ENCODE measurements at places on chromosomes 12 and 14.

GRCh38 chr14:22386924-22387775 is 201.9 kb downstream of the DAD1 start:
- no peak for DNase-seq

DNA sequence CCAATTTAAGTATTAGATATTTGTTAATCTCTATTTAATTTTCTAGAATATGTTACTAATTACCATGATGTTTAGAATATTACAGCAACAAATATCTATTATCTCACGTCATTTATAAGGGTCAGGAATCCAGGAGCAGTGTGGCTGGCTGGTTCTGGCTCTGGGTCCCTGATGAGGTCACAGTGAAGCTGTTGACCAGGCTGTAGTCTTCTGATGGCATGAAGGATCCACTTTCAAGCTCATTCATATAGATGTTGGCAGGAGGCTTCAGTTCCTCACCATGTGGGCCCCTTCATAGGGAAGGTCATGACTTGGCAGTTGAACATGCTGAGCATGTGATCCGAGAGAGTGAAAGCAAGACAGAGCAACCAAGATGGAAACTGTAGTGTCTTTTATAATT is 375.6 kb downstream of the ATP23 start:
- DNase-seq: no peak

DNA sequence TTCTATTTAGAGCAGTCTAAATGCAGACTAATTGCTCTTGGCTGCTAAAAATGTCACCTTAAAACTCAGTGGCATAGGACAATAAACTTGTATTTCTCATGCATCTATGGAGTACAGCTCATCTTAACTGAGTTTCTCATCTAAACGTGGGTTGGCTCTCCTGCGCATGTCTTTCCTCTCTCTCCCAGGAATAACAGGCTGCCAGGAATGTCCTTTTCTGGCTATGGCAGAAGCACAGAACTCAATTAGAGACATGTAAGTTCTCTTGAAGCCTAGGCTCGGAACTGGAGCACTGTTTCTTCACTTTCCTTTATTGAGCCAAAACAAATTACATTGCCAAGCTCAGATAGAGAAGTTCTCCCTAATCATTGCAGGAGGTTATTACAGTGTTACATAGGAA is 722.3 kb upstream of the FLRT2 start:
- no peak for DNase-seq

DNA sequence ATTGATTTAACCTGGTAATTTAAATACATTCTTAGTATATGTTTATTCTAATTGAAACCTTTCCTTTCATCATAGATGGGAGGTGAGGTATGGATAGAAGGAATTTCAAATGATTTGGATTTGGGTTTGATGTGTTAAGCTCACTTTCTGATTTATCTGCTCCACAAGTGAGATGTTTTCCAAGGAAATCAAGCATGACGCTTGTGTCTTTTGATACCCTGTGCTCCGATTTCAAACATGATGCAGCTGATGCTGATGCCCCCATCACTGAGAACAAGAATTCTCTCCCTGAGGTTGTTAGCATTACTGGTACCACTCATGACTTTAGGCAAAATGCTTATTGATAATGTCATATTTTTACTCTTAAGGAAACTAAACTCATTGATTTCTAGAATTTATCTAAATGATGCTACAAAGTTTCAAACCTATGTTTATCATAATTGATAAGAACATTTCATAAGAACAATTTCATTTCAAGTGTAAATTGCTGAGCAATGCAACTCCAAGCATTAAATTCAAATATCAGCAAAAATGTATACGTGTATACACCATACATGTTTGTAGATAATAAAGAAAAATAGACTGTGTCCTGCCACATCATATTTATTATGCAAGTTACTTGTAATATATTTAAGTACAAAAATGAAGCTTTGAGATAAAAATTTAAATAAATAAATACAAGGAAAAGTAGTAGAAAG is 75.5 kb upstream of the LRIG3 start:
- DNase-seq: no peak

DNA sequence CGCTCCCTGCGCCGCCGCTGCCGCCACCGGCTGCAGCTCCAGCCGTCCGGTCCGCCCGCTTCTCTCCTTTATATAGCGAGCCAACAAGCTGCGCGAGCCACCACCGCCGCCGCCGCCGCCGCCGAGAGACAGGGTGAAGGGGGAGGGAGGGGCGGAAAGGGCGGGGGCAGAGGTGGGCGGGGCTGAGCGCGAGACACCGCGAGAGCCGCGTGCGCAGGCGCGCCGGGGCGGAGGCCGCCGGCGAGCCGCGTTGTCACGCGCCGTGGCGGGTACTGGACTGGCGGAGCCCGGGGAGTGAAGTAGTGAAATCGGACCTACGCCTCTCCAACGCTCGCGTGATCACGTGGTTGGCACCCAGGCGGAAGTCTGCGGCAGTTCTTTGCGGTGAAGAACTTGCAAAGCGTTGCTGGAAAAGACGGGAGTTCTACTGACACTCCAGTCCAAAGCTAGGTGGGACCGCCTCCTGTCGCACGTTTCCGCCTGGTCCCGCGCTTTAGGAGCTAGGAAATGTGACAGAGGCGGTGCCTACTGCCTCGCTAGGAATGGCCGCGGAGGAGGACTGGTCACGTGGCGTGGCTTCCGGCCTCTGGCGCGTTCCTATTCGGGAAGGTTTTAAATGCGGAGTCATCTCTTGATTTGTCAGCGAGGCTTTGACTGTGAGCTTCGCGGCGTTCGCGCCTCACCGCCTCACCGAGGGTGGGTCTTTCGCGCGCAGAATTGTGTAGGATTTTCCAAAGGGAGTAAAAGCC is at the start of gene GTF2A1:
Gene GTF2A1 (minus strand): TSS at position 130 of the 749 bp plus-strand sequence. CDS start 441 bp downstream, outside the sequence.
- DNase-seq: peak; percentile 92

DNA sequence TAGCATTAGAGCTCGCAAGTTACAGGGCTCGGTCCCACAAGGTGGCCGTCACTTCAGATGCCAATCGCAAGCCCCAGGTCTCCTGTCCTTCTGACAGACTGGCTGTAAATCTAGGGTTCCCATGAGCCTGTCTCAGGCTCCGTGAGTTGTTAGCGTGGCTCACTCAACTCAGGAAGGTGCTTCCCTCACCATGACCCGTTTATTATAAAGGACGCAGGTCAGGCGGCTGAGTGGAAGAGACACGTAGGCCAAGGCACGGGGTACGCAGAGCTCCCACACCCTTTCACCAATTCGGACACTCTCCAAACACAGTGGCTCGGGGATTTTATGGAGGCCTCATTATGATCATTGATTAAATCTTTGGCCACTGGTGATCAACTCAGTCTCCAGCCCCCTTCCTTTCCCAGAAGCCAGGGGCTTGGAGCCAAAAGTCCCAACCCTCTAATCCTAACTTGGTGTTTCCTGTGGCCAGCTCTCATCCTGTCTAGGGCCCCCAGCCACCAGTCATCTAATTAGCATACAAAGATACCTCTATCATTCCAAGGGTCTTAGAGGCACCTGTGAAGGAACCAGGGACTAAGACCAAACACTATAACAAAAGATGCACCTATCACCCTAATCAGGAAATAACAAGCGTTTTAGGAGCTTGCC is 25.8 kb upstream of the LRTM2 start:
- DNase-seq: no peak

DNA sequence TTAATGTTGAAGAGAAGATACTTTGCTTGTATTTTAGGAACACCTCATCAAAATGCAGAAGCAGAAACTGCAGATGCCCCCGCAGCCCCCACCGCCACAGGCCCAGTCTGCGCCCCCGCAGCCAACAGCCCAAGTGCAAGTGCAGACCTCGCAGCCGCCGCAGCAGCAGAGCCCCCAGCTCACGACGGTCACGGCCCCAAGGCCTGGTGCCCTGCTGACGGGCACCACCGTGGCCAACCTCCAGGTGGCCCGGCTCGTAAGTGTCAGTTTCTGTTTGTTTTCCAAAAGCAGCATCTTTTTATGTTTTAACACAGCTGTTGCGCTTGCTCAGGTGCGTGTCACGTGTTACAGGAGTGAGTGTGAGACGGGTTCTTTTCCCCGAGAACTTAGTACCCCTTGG is 79.5 kb downstream of the DDX51 start:
- DNase-seq: no peak

- peak; percentile 86 for DNase-seq
Measured at GRCh38 chr14:49999146-49999761, 106.4 kb downstream of the ARF6 start.

GRCh38 chr12:58465418-58465817 is 454.9 kb downstream of the LRIG3 start:
- DNase-seq: no peak

DNA sequence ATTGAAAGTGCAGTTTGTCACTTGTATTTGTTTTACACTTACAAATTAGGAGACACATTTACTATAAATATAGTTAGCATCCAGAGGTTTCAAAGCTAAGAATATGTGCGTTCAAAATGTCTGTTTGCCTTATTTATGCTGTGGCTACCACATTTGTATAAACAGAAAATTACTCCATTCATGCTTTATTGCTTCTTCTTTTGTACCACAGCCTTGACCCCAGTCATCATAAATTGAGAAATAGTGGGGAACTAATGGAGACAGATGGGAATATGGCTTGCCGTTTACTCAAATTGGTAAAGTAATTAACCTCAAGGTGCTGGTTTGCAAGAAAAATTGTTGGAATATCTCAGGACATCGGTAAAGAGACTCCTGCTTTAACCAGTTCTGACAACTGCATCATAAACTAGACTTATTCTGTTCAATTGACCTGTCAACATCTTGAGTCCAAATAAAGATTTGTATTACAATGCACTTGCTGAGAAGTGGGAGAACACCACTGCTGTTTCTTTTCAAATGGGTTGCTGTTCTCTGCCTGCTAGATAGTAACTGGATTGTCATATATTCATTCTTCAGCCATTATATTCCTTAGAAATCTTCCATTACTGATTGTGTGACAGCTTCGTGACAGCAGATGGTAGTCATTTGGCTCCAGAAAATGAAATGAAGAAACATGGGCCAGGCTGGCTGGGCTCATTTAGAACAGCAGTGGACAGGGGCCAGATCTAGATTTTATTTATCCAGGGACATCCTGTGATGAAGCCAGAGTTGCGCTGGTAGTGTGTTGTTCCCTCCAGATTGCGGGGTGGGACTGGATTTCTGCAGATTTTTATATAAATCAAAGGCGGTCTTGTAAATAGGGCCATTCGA is 354.4 kb downstream of the EGLN3 start:
- no peak for DNase-seq

GRCh38 chr14:91848504-91849001 is 18.8 kb downstream of the TC2N start:
- DNase-seq: no peak

GRCh38 chr12:62893276-62893675 is 41.7 kb downstream of the PPM1H start:
- DNase-seq: no peak

DNA sequence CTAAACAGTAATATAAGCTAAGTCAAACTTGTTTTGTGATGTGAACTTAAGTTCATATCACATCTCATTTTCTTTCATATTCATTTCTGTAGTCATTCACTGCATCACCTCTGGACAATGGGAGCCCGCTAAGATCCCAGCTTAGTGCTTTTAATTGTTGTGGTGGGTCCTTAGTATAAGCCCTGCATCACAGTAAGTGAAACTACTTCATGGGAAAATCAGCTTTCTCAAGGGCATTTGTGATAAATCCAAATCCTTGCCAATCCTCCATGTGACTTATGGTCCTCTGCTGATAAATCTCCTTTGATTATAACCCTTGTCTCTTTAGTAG is 98.3 kb downstream of the PLEKHA5 start:
- DNase-seq: no peak

All from stimulated activated CD8-positive, alpha-beta memory T cell treated with anti-CD3 and anti-CD28 coated beads, Interleukin-4, amount 100 ng/mL, for 48 hours (primary cell).